Effector memory CD8-positive, alpha-beta T cell (primary cell): ENCODE measurements at places on chromosomes 4 and X.

DNA sequence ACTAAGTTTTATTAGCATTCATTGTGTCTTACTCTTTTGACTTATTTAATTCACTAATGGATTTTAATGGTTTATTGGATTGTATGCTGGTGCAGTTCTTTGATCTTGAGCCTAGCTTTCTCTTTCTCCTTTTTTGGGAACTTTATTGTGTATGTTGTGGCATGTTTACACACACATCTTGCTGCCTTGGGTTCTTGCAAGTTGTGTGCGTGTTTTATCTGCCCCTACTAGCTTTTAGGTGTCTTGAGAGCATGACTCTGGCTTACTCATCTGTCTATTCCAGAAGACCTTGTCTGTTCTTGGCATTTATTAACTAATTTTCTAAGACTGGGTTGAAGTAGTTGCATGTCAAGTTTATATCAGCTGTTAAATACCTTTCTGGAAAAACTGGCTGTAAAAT lies 2.7 kb downstream of the TMEM165 start:
- no peak overlapping the region for H3K27ac ChIP-seq
- peaks cover 37% of the 10 kb centered on the region for H3K36me3 ChIP-seq
- H3K4me1 ChIP-seq = peaks cover 48% of the 10 kb centered on the region
- H3K4me3 ChIP-seq = peak overlapping the region; percentile 95
- DNase-seq = no peak

DNA sequence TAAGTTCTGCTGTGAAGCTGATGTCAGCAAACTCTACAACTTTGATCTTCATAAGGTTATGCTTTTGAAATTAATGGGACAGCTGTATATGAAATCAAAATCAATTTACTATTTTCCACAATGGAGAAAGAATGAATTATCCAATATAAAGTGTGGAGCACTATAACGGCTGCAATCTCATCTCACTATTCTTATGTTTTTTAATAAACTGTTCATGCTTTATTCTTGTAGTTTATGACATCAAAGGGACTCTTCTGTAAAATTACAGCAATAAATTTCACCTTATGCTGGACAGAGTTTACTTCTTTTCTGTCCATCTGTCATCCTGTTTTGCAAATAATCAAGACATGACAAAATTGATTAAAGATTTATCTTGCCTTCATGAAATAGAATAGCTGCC lies 192.5 kb downstream of the TECRL start:
- no peaks in the 10 kb centered on the region for H3K4me1 ChIP-seq
- H3K27ac ChIP-seq = no peak overlapping the region
- H3K36me3 ChIP-seq = no peaks in the 10 kb centered on the region
- H3K4me3 ChIP-seq = no peak overlapping the region

- H3K36me3 ChIP-seq = peaks cover 24% of the 10 kb centered on the region
- peaks cover 41% of the 10 kb centered on the region for H3K4me1 ChIP-seq
- H3K27me3 ChIP-seq = no peaks in the 10 kb centered on the region
- DNase-seq = no peak
- no peak overlapping the region for H3K4me3 ChIP-seq
Measured at GRCh38 chr4:1207157-1207470, 34.7 kb upstream of the SPON2 start.

- no peaks in the 10 kb centered on the region for H3K36me3 ChIP-seq
- no peaks in the 10 kb centered on the region for H3K27me3 ChIP-seq
- H3K4me3 ChIP-seq = no peak overlapping the region
- H3K27ac ChIP-seq = no peak overlapping the region
- H3K4me1 ChIP-seq = no peaks in the 10 kb centered on the region
Measured at GRCh38 chrX:10902001-10902400, 209.1 kb upstream of the HCCS start.

DNA sequence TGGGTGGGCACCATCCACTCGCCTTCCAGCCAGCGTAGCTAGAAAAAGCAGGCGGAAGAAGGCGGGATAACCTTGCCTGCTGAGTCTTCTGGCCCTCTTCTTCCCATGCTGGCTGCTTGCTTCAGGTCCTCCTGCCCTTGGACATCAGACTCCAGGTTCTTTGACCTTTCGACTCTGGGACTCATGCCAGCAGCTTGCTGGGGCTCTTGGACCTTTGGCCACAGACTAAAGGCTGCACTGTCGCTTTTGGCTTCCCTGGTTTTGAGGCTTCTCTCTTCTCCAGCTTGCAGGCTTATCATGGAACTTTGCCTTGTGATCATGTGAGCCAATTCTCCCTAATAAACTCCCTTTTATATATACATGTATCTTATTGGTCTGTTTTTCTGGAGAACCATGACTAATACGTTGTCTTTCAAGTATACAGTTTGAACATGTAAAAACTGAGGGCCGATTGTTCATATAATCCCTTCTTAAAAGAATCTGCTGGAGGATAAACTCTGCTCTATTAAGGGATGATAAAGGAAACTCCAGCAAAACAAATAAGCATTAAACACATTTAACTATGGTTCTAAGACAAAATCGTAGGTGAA lies 116.6 kb upstream of the LCORL start:
- H3K36me3 ChIP-seq = no peaks in the 10 kb centered on the region
- no peak overlapping the region for H3K27ac ChIP-seq
- peaks cover 19% of the 10 kb centered on the region for H3K27me3 ChIP-seq
- DNase-seq = no peak
- no peak overlapping the region for H3K4me3 ChIP-seq

GRCh38 chrX:119954374-119954773 lies 10.8 kb upstream of the NKAP start:
- H3K27me3 ChIP-seq = no peaks in the 10 kb centered on the region
- H3K4me1 ChIP-seq = peaks cover 14% of the 10 kb centered on the region
- no peak overlapping the region for H3K27ac ChIP-seq

DNA sequence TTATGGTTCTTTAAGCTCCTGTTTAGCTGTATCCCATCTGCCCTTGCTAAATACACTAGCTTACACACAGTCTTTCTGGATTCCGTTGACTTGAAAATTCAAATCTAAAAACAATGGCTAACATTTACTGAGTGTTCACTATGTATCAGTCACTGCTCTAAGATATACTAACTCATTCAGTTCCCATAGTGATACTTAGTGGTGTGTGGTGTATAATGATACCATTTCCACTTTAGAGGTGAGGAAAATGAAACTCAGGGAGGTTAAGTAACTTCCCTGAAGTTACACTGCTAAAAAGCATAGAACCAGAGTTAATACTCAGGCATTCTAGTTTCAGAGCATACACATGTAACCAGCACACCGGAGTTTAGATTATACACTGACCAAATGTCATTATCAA lies 762.0 kb downstream of the GRID2 start:
- H3K36me3 ChIP-seq = no peaks in the 10 kb centered on the region
- no peaks in the 10 kb centered on the region for H3K4me1 ChIP-seq
- no peaks in the 10 kb centered on the region for H3K27me3 ChIP-seq
- H3K4me3 ChIP-seq = no peak overlapping the region
